ENCODE measurements at places on chromosomes 16 and 17. TPM values are rescaled to one million over a fixed set of nuclear protein-coding genes. Genes with fewer than 3 reads are reported as not detected.

- no peaks in the 10 kb centered on the region for H3K27me3 ChIP-seq
- peak within 1 kb of the TSS; percentile 43 for H3K4me3 ChIP-seq
- DNase-seq, result peak; percentile 51
- no peaks in the 10 kb centered on the region for H3K4me1 ChIP-seq
- no peaks in the 10 kb centered on the region for H3K36me3 ChIP-seq
These were observed at the start of gene CHST6 for GRCh38 chr16:75495076-75495674. CHST6 (minus strand) TSS chr16:75495441; CDS start chr16:75479828, 15,613 bp downstream.

Gene LLGL2
- total RNA-seq, result 262 TPM

Gene ZG16
- not detected for total RNA-seq

- no peaks in the 10 kb centered on the region for H3K27me3 ChIP-seq
- DNase-seq, result peak; percentile 97
- H3K4me1 ChIP-seq, result peaks cover 26% of the 10 kb centered on the region
- H3K4me3 ChIP-seq, result peak overlapping the region; percentile 63
- peak overlapping the region; percentile 95 for H3K27ac ChIP-seq
These were observed 20.1 kb downstream of the CD7 start for GRCh38 chr17:82297280-82297713.

GRCh38 chr17:29927546-29927945 lies 2.5 kb downstream of the SSH2 start:
- H3K4me1 ChIP-seq, result no peaks in the 10 kb centered on the region
- H3K36me3 ChIP-seq, result no peaks in the 10 kb centered on the region
- H3K4me3 ChIP-seq, result no peak overlapping the region
- no peaks in the 10 kb centered on the region for H3K27me3 ChIP-seq

Gene VWA3A
- 0.76 TPM for total RNA-seq

DNA sequence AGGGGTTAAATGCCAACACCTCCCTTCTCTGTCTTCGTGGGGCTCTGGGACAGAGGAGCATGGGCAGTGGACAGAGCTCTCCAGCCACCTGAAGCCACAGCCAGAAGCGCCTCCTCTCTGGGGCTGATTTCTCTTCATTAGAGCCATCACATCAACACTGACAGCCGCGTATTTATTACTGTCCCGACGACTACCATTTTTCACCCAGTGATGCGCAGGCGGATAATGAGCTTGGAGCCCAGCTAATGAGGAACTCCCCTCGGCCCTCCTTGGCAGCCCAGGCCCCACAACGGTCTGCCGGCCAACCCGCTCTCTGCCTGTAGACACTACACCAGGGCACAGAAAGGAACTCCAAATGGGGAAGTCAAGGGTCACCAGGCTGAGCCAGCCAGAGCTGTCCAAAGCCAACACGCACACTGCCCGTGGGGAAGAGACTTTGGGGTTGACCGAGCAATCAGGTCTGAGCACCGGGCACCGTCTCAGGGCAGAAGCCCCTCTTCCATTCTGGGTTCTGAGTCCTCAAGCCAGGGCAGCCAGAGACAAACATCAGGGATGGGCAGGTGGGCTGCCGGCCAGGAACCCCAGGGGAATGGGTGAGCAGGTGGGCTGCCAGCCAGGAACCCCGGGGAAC lies 13.2 kb downstream of the SDK2 start:
- H3K27ac ChIP-seq, result no peak overlapping the region
- H3K36me3 ChIP-seq, result no peaks in the 10 kb centered on the region
- no peak overlapping the region for H3K4me3 ChIP-seq
- peak; percentile 42 for DNase-seq
- H3K4me1 ChIP-seq, result no peaks in the 10 kb centered on the region
- no peaks in the 10 kb centered on the region for H3K27me3 ChIP-seq

DNA sequence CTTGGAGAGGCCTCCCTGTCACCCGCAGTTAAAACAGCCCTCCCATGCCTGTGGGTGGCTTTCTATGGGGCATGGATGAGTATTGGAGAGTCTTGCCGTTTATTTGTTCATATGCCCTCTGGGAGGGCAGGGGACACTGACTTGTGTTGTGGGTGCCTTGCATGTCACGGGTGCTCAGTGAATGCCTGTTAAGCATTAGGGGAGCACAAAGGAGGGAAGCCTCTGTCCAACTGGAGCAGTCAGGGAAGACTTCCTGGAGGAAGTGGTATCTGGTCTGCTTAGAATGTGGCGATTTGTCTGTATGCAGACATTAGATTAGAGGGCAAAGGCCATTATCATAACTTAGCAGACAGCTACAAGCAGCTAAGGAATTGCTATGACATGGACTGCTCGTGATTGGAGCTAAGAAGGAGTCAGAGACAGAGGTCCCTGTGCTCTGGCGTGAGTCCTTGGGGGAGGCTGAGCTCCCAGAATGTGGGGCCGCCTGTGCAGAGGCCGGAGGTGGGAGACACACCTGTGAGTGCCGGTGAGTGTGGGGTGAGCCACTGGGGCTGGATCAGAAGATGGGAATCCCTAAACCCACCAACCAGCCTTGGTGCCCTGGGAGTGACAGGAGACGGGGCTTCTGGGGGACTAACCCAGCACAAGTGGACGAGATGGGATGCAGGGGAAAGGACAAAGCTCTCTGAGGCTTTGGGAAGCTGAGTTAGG lies 286.1 kb downstream of the SEC14L1 start:
- DNase-seq, result no peak
- no peaks in the 10 kb centered on the region for H3K36me3 ChIP-seq
- peak overlapping the region; percentile 42 for H3K27ac ChIP-seq
- H3K27me3 ChIP-seq, result no peaks in the 10 kb centered on the region
- peaks cover 69% of the 10 kb centered on the region for H3K4me1 ChIP-seq

Data from kidney (tissue), 22 donors.